ENCODE measurements at places on chromosomes 1 and 21. TPM values are rescaled to one million over a fixed set of nuclear protein-coding genes. Genes with fewer than 3 reads are reported as not detected.

DNA sequence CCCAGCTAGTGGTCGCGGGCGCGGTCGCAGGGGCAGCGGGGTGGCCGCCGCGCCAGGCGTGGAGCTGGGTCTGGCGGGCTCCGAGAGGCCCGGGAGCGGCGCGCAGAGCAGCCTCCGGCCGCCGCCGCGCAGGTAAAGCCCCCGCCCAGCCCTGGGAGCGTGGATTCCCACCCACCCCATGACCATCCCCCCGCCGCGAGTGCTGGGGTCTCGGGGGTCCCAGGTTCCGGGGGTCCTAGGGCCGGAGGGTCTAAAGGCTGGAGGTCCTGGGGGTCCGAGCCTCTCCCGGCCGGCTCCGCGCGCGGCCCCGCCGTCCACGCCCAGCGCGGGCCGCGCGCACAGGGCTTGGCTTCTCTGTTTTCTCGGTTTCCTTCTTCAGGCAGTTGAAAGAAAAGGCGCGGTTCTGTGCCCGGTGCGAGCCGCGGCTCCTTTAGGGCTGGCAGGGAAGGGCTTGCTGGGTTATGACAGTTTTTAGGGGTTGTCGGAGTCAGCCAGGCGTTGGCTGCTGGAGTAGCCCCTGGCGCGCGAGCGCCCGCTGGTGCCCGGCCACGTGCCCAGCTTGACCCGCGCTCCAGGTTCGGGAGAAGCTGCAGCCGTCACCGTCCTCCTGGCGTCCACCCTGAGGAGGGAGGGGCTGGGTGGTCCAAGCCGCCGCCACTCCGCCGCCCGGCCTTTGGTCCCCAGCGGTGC lies 359 bp downstream of the LRRC3 start:
- DNase-seq: no peak
- no peak overlapping the region for H3K27ac ChIP-seq
- peaks cover 5% of the 10 kb centered on the region for H3K4me1 ChIP-seq
- no peaks in the 10 kb centered on the region for H3K27me3 ChIP-seq
- H3K4me3 ChIP-seq: peak overlapping the region; percentile 58
- H3K36me3 ChIP-seq: no peaks in the 10 kb centered on the region

GRCh38 chr1:204216880-204217647 lies 3.3 kb upstream of the GOLT1A start:
- H3K27me3 ChIP-seq: no peaks in the 10 kb centered on the region
- H3K27ac ChIP-seq: no peak overlapping the region
- no peak for DNase-seq
- H3K36me3 ChIP-seq: no peaks in the 10 kb centered on the region

DNA sequence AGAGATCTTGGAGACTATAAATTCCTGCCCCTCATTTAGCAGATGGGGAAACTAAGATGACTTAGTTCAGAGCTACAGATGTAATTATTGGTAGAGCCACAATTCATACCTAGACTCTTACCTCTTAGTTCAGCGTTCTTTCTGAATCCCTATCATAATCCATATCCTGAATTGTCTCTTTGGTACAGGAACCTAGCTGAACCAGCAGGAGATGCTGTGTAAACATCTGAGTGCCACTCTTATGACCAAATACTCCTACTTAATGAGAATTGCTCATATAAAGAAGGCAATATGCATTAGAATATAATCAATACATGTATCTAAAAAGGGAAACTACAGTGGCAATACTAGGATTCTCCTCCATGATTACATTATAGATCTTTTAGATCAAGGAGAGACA lies 459.0 kb downstream of the SIPA1L2 start:
- H3K27me3 ChIP-seq: no peaks in the 10 kb centered on the region
- no peak overlapping the region for H3K27ac ChIP-seq
- DNase-seq: no peak
- no peak overlapping the region for H3K4me3 ChIP-seq
- no peaks in the 10 kb centered on the region for H3K36me3 ChIP-seq
- H3K4me1 ChIP-seq: no peaks in the 10 kb centered on the region

GRCh38 chr1:59751004-59751395 lies 63.7 kb upstream of the HOOK1 start:
- H3K27me3 ChIP-seq: no peaks in the 10 kb centered on the region
- H3K27ac ChIP-seq: peak overlapping the region; percentile 77
- no peak overlapping the region for H3K4me3 ChIP-seq
- peaks cover 5% of the 10 kb centered on the region for H3K4me1 ChIP-seq
- no peaks in the 10 kb centered on the region for H3K36me3 ChIP-seq

GRCh38 chr1:246179401-246179800 lies 327.7 kb downstream of the SMYD3 start:
- H3K4me3 ChIP-seq: no peak overlapping the region
- H3K4me1 ChIP-seq: no peaks in the 10 kb centered on the region
- no peak for DNase-seq
- no peaks in the 10 kb centered on the region for H3K27me3 ChIP-seq

DNA sequence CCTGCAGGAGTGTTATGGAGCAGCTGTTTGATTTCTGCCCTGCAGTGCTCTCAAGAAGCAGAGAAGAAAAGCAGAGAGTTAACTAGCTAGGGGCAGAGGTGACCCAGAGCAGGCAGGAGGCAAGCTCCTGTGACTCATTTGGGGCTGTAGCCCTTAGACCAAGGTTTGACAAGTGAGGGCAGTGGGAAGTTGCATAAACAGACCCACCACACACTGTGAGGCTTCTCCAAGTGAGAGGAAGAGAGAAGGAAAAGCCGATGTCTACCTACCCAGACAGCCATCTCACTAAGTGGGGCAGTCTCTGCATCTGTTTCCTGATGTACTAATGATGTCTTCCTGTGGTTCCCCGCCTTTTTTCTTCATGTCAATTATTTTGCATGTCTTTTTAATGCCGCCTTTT lies 159.9 kb upstream of the NR5A2 start:
- H3K27ac ChIP-seq: no peak overlapping the region
- H3K4me1 ChIP-seq: no peaks in the 10 kb centered on the region
- no peaks in the 10 kb centered on the region for H3K27me3 ChIP-seq
- no peak for DNase-seq
- H3K4me3 ChIP-seq: no peak overlapping the region
- no peaks in the 10 kb centered on the region for H3K36me3 ChIP-seq

Gene UBE2G2
- 128 TPM for total RNA-seq

Gene TRPM2
- 7.2 TPM for total RNA-seq

DNA sequence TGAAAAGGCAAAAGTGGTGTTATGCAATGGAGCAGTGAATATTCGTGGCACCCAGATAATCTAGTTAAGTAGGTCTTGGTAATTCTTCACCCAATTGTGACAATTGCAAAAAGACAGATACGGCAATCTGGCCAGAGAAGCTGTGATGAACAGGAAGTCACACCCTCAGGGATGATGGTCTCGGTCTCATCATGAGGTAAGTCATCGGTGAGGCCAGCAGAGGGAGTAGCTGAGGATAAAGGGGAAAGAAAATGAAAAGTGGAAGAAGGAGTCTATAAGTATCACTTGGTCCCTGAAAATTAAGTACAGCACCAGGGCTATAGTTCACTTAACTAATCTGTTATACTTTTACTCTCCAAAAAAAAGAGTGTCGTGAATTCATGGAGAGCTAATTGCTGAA lies 258.8 kb upstream of the NCAM2 start:
- no peaks in the 10 kb centered on the region for H3K36me3 ChIP-seq
- DNase-seq: no peak
- no peaks in the 10 kb centered on the region for H3K27me3 ChIP-seq
- no peak overlapping the region for H3K4me3 ChIP-seq
- no peak overlapping the region for H3K27ac ChIP-seq

Data from breast epithelium (tissue), 4 donors.